ENCODE measurements at places on chromosomes 5 and 9. TPM values are rescaled to one million over a fixed set of nuclear protein-coding genes. Genes with fewer than 3 reads are reported as not detected.

Gene PAPPA
- total RNA-seq = 3.4 TPM

- H3K27me3 ChIP-seq = no peaks in the 10 kb centered on the region
- peaks cover 6% of the 10 kb centered on the region for H3K4me1 ChIP-seq
- DNase-seq = no peak
- no peak overlapping the region for H3K4me3 ChIP-seq
Observed at GRCh38 chr5:108079753-108080152, 302.1 kb downstream of the FBXL17 start.

Gene GARNL3
- total RNA-seq = 4.8 TPM

Gene CPEB4
- 25.5 TPM for total RNA-seq

Gene TSSK1B
- total RNA-seq = 0.14 TPM

GRCh38 chr5:60613826-60614225, 86.1 kb downstream of the DEPDC1B start:
- no peaks in the 10 kb centered on the region for H3K27me3 ChIP-seq
- no peak for DNase-seq
- no peaks in the 10 kb centered on the region for H3K4me1 ChIP-seq
- H3K27ac ChIP-seq = no peak overlapping the region
- no peaks in the 10 kb centered on the region for H3K36me3 ChIP-seq
- H3K4me3 ChIP-seq = no peak overlapping the region

- no peak overlapping the region for H3K4me3 ChIP-seq
- no peaks in the 10 kb centered on the region for H3K4me1 ChIP-seq
- DNase-seq = no peak
- no peaks in the 10 kb centered on the region for H3K36me3 ChIP-seq
Observed at GRCh38 chr5:171335616-171336015, 26.6 kb downstream of the TLX3 start.

Gene NFIB
- total RNA-seq = 43.2 TPM

DNA sequence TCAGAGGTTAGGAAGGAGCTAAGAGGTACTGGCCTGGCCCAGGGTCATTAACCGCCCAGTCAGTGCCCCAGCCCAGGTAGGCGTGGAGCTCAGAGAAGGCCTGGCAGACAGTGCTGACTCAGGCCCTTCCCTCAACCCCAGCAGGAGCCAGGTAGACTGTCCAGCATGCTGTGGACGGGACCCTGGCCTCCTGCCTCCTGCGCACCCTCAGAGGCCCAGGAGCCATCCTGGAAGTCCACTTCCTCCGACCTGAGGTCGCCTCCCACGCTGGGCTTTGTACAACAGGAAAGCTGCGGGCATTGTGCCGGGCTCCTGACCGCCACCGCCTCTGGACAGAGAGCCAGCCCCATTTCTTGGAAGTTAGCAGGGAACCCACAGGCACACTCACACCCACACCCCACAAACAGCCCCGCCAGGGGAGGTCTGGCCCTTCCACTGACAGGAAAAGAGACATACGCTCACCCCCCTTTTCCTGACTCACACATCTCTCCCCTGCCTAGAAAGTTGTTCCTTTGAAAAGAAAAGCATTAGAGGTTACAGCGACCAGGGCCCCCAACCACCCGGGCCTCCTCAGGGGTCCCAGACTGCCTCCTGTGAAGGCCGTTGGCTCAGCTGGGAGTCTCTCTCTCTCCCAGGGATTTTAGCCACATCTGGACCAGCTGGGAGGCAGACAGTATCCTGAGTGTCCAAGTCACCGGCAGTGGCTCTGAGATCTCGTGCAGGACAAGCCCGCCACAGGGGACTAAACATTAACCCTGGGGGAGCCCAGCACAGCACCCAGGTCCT, 7.7 kb downstream of the RALGDS start:
- H3K27ac ChIP-seq = peak overlapping the region; percentile 58
- H3K4me3 ChIP-seq = no peak overlapping the region
- peaks cover 19% of the 10 kb centered on the region for H3K36me3 ChIP-seq
- peaks cover 32% of the 10 kb centered on the region for H3K4me1 ChIP-seq
- DNase-seq = peak; percentile 66

GRCh38 chr9:123880420-123880819, 49.5 kb downstream of the DENND1A start:
- no peaks in the 10 kb centered on the region for H3K4me1 ChIP-seq
- H3K36me3 ChIP-seq = no peaks in the 10 kb centered on the region
- no peak for DNase-seq
- H3K4me3 ChIP-seq = no peak overlapping the region
- H3K27me3 ChIP-seq = no peaks in the 10 kb centered on the region
- no peak overlapping the region for H3K27ac ChIP-seq

GRCh38 chr9:129336601-129337331, 158.7 kb upstream of the IER5L start:
- no peak overlapping the region for H3K27ac ChIP-seq
- H3K4me1 ChIP-seq = peaks cover 20% of the 10 kb centered on the region
- DNase-seq = no peak
- peak overlapping the region; percentile 20 for H3K4me3 ChIP-seq

DNA sequence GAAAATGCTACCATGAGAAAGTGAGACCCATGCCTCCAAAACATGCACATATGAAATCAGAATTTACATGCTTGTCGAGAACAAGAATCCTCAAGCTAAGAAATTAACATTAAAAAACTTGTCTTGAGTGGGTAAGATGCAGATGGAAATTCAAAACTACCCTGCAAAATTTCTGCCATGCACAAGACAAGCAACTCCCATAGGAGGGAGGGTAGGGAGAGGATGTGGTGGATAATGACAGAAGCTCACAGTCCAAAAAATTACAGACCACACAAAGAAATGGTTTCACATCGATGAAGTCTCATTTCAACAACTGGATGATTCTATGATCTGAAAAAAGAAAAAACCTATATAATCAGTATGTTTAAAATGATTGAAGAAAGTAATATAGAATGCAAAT, 319.9 kb upstream of the PTGER4 start:
- no peaks in the 10 kb centered on the region for H3K36me3 ChIP-seq
- H3K4me1 ChIP-seq = no peaks in the 10 kb centered on the region
- no peak overlapping the region for H3K4me3 ChIP-seq
- H3K27me3 ChIP-seq = no peaks in the 10 kb centered on the region
- DNase-seq = no peak
- H3K27ac ChIP-seq = no peak overlapping the region

GRCh38 chr5:17118631-17119030, 98.8 kb upstream of the BASP1 start:
- no peak for DNase-seq
- H3K27ac ChIP-seq = no peak overlapping the region
- peaks cover 30% of the 10 kb centered on the region for H3K4me1 ChIP-seq
- no peaks in the 10 kb centered on the region for H3K27me3 ChIP-seq
- no peak overlapping the region for H3K4me3 ChIP-seq

DNA sequence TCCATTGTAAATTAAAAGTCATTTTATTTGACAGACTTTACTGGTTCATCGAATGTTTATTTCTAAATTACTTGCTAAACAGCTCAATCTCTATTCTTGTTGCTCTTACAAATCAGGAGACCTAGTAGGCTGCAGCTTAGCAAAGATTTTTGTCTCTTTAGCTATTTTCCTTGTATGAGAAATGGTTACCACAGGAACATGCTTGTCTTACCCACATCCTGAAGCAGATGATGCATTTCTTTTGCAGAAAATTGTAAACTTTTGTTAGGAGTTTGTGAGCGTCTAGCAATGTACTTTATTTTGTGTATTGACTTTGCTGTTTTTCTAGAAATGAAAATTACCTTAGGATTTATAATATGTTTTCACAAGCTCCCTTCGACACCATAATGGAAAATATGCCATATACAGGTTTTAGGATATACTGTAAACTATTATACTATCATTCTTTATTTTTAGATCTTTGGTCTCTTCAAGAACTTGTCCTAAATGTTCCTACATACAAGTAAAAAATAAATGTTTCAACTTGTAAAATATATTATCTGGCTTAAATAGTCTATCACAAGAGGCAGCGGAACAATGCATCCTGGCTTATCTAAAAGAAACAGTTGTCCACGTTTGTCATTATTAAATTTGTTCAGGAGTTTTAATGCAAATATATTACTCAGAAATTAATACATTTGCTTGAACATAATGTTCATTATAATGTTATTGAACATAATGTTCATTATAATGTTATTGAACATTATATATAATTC, 54.1 kb downstream of the SPEF2 start:
- H3K27ac ChIP-seq = no peak overlapping the region
- H3K27me3 ChIP-seq = no peaks in the 10 kb centered on the region
- H3K4me3 ChIP-seq = no peak overlapping the region
- no peak for DNase-seq
- no peaks in the 10 kb centered on the region for H3K4me1 ChIP-seq
- no peaks in the 10 kb centered on the region for H3K36me3 ChIP-seq

GRCh38 chr5:176652136-176652535, 4.9 kb downstream of the TSPAN17 start:
- no peaks in the 10 kb centered on the region for H3K36me3 ChIP-seq
- H3K4me3 ChIP-seq = no peak overlapping the region
- no peaks in the 10 kb centered on the region for H3K4me1 ChIP-seq
- DNase-seq = no peak

DNA sequence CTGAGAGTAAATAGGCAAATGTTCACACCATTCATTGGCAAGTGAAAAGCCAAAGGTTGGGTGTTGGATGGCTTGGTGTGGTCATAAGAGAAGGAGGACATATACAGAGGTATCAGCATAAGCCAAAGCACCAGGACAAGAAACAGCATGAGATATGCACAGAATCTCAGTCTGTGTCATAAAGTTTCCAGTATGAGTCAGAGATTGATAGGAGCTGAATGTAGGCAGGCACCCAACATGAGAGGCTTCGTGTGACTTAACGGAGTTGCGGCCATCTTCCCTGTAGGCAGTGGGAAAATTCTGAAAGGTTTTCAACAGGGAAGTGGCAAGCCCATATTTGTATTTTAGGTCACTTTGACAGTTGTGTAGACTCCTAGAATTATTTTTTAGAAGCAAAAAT, 54.5 kb downstream of the SNCAIP start:
- H3K27me3 ChIP-seq = no peaks in the 10 kb centered on the region
- H3K36me3 ChIP-seq = no peaks in the 10 kb centered on the region
- no peaks in the 10 kb centered on the region for H3K4me1 ChIP-seq
- no peak for DNase-seq
- H3K4me3 ChIP-seq = no peak overlapping the region

GRCh38 chr5:169870211-169870610, 110.1 kb downstream of the INSYN2B start:
- DNase-seq = no peak
- H3K4me1 ChIP-seq = no peaks in the 10 kb centered on the region
- no peaks in the 10 kb centered on the region for H3K36me3 ChIP-seq
- H3K27me3 ChIP-seq = no peaks in the 10 kb centered on the region
- no peak overlapping the region for H3K4me3 ChIP-seq

- no peak for DNase-seq
- H3K27ac ChIP-seq = no peak overlapping the region
- no peaks in the 10 kb centered on the region for H3K36me3 ChIP-seq
- H3K4me3 ChIP-seq = no peak overlapping the region
Observed at GRCh38 chr5:134451936-134452505, 40.3 kb upstream of the CDKN2AIPNL start.

Gene CMYA5
- 0.09 TPM for total RNA-seq

- no peaks in the 10 kb centered on the region for H3K4me1 ChIP-seq
- no peak overlapping the region for H3K27ac ChIP-seq
- H3K4me3 ChIP-seq = no peak overlapping the region
Observed at GRCh38 chr5:41863871-41864486, 6.2 kb downstream of the OXCT1 start.

DNA sequence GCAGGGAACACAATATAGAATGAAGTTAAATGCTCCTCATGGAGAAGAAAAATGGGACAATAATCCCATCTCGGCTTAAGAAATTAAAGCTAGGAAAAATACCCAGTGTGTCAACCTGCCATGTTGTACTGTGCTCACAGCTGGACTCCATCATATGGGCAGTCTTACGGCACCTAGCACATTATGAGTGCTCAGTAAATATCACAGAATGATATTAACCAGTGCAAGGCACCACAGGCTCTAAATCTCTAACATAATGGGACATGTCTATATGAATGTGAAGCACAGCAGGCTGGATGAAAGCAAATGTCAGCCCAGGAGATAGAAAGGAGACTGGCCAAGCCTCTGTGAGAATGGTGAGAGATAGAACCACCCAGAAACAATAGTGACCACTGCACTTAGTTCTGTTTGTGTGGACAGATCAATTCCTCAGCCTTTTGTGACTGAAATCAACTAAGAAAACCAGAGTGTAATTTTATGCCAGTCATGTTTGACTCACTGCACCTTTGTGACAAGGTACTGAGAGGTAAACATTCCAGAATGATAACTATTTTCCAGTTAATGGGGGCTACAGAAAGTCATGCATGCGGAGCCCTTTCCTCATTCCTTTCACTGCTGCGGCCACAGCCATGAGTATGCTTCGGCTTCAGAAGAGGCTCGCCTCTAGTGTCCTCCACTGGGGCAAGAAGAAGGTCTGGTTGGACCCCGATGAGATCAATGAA, 140.4 kb upstream of the CDH6 start:
- H3K27ac ChIP-seq = no peak overlapping the region
- no peak for DNase-seq
- no peaks in the 10 kb centered on the region for H3K36me3 ChIP-seq
- no peaks in the 10 kb centered on the region for H3K27me3 ChIP-seq
- H3K4me3 ChIP-seq = no peak overlapping the region

Gene STPG3
- total RNA-seq = not detected

Gene FOXD4
- total RNA-seq = 0.19 TPM

Gene IL3
- total RNA-seq = not detected

DNA sequence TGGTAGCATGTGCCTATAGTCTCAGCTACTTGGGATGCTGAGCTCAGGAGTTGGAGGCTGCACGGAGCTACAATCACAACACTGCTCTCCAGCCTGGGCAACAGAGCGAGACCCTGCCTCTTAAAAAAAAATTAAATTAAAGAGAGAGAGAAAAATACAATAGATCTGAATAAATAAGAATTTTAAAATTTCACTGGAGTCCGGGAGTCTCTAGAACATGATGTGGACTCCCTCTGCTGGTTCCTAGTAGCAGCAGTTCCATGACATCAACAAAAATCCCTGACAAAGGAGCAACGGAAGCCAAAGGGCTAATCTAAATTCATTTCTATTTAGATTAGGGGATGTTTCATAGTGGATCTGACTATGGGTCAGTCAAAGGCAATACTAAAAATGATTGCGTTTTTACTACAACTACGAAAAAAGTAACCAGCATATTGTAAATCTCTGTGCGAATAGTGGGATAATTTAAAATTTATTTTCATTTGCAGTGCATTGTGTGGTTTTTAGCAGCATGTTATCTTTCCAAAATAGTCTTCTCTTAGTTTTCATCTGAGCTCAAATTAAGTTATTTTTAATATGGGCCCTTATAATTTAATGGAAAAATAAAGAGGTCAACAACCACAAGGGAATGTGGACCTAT, 6.7 kb downstream of the INIP start:
- peaks cover 3% of the 10 kb centered on the region for H3K4me1 ChIP-seq
- H3K27me3 ChIP-seq = no peaks in the 10 kb centered on the region
- no peak overlapping the region for H3K27ac ChIP-seq
- no peak for DNase-seq
- no peak overlapping the region for H3K4me3 ChIP-seq
- H3K36me3 ChIP-seq = no peaks in the 10 kb centered on the region
